Stimulated activated CD8-positive, alpha-beta memory T cell treated with anti-CD3 and anti-CD28 coated beads, Interleukin-4, amount 100 ng/mL, for 24 hours (primary cell): ENCODE measurements at places on chromosomes 3 and 15.

- DNase-seq: no peak
Measured at GRCh38 chr3:98994128-98994762, 92.8 kb upstream of the DCBLD2 start.

- no peak for DNase-seq
Measured at GRCh38 chr15:101652786-101653430, 727 bp upstream of the TM2D3 start.

- DNase-seq: no peak
Measured at GRCh38 chr3:98185180-98185579, 18.7 kb downstream of the OR5H15 start.

DNA sequence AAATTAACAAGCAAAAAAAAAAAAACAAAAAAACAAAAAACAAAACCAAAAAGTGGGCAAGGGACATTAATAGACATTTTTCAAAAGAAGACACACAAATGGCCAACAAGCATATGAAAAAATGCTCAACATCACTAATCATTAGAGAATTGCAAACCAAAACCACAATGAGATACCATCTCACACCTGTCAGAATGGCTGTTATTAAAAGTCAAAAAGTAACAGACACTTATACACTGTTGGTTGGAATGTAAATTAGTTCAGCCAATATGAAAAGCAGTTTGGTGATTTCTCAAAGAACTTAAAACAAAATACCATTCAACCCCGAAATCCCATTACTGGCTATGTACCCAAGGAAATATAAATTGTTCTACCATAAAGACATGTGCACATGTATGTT, 222.4 kb upstream of the CD96 start:
- no peak for DNase-seq

GRCh38 chr3:19476281-19476680, 328.0 kb downstream of the KCNH8 start:
- DNase-seq: no peak

DNA sequence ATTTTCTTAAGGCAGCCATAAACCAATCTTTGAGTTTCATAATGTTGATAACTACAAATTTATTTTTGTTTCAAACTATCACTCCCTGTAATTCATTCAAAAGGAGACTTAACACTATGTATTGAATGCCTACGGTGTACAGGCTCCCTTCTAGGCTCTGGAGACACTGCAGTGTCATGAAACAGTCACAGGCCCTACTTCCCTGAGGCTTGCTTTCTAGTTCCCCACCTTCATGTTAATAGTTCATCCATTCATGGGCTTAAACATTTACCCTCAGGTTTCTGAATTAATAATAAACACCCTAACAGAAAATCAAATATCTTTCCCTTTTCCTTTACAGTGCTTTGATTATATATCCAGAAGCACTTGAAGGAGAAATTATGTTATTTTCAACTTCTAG, 168.7 kb downstream of the CHL1 start:
- DNase-seq: no peak

- DNase-seq: no peak
Measured at GRCh38 chr3:64011685-64012084, 11.6 kb downstream of the PSMD6 start.

GRCh38 chr15:31096563-31096962, 5.0 kb downstream of the TRPM1 start:
- no peak for DNase-seq

GRCh38 chr15:66702035-66702786, at the start of gene SMAD6:
Gene SMAD6 (plus strand): TSS chr15:66702236. CDS start chr15:66703259, 1,023 bp downstream.
- peak; percentile 55 for DNase-seq

DNA sequence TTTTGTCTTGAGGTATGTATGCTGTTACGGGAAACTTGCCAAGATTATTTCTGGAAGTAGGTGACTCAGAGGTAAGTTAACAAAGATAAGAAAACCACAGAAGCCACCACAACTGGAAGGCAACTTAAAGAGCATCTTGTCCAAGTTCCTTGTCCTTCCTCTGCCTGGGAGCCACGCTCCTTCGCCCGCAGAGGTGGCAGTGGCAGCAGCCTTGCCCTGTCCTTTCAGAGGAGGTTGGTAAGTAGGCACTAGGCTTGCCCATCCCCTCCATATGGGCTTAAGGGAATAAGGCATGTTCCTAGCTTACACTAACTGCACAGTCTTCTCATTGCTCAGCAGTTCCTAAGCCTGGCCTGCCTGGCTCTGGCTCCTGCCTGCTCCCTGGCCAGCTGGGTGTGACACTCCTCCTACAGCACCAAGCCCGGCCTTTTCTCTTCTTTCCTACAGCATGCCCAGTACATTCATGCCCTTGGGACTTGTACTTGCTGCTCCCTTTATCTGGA, 48.0 kb upstream of the RAB6B start:
- no peak for DNase-seq

DNA sequence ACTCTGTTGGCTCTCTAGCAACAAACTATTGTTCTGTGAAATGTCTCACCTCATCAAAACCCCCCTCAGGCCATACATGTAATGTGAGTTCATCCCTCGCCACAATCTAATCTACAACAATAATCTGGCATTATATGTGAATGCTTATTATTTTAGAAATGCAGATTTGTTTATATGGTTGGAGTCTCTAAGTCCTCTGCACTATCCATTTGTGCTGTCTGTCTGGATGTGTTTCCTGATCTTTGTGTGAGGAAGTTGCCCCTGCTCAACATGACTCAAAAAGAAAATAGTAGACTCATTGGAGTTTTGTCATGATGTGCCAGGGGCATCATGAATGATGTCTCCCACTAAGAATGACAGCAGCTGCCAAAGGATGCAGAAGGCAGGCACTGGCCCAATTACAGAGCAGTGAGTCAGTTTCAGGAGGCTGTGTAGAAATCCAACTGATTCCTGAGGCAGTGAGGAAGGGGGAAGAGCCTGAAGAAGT, 161.6 kb upstream of the PDZRN3 start:
- DNase-seq: no peak

DNA sequence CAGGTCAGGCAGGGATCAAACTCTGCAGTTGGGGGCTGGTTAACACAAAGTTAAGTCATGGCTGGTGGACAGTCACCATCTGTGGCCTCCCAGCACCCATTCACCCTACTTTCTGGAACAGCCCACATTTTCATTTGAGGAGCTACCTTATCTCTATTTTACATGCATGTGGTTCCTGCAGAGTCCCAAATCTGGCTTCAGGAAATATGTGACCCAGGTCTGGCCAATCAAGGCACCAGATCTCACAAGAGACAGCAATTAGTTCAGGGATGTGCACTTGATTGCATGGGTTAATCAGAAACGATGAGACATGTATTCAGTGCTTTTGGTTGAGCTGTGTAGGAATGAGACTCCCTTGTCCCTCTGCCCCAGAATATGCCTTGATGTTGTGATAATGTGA, 170.9 kb downstream of the NR2F2 start:
- no peak for DNase-seq

GRCh38 chr3:172869368-172869771, 118.8 kb downstream of the ECT2 start:
- no peak for DNase-seq

- no peak for DNase-seq
Measured at GRCh38 chr15:50077651-50078050, 41.4 kb downstream of the ATP8B4 start.

DNA sequence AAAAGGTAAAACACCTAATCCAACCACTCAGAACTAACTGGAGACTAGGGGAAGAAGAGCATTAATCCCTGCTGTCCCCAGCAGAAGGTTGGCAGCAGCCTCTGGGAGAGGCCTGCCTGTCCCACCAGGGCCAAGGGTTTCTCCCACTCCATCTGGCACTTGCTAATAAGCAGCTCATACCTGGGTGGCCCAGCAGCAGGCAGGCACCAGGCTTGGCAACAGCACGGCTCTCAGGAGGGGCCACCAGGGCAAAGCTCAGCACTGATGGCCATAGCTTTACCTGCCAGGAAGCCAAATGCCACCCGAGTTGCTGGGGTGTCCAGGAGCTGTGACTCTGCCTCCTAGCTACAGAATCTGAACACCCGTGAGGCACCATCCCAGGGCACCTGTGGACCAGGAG, 58.3 kb downstream of the BOC start:
- no peak for DNase-seq

DNA sequence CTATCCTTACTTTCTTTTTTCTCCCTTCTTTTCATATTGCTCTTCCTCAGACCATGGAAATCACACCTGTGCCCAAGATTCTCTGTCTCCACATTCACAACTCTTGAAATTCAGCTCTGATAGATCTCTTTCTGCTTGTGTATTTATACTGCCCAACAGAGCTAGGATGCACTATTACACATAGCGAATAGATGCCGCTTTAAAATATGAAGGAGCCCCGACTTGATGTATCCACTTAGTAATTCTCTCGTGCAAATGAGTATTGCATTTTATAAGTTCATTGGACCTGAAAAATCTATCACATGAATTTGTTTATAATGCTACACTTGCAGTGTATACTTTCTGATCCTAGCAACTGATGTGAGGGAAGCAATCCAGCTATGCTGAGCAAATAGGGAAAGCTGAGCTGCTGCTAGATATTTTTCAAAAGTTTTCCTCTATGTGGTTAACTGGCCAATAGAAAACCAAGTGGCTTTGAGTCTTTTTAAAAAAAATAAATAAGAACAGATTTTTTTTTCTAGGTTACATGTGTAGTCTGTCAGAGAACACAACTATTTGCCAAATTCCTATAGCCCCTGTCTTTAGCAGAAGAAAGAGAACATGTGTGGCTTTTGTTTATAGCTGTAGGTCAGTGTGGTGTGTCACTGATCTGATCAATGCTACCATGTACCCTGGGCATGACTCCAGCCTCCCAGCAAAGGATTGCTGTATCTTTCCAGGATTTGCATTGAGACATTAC, 64.3 kb upstream of the LEKR1 start:
- DNase-seq: no peak

- no peak for DNase-seq
Measured at GRCh38 chr3:61663356-61664104, 102.2 kb downstream of the PTPRG start.

DNA sequence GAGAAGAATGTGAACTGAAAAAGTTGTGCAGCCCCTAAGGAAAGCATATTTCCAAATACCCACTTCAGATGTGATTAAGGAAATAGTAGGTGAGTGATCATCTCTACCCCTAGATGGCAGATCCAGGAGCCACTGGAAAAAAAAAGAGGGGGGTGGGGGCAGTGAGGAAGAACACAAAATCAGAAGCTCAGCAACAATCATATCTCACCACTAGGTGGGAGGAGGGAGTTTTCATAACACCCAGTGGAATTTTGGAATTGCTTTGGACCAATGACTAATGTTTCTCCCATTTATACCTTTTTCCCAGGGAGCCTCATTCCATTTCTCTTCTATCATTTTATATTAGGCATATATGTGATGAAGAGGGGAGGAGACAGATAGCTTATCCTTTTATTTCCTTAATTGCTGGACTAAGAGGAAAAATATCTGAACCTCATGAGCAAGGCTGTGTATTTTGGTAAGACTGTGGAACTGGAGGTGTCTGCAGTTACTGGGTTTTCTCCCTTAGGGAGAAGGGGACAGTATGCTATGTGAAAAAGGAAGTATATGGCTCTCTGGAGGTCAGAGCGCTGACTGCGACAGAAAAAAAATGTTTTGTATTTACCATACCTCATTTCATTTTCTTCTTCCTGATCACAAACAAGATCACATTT, 363.4 kb downstream of the GAP43 start:
- DNase-seq: no peak

DNA sequence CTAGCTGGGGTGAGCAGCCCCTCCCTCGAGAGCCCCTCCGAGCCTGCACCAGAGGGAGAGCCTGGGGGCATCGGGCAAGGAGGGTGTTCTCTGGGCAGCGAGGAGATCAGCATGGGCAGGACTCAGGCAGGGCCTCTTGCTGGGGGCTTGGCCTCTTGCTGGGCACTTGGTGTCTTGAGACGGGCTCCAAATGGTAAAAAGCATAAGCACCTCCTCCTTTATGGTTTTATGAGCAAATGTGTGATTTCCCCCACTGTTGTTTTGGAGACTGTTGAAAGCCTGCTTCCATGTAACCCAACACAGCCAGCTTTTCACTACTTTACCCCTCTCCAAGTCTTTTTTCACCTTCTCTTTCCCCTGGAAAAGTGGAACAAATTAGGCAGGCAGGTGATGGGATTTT, 239.3 kb downstream of the TLE3 start:
- no peak for DNase-seq

- DNase-seq: no peak
Measured at GRCh38 chr3:13070391-13071070, 2.7 kb downstream of the IQSEC1 start.

- no peak for DNase-seq
Measured at GRCh38 chr3:50258979-50259378, 10.0 kb upstream of the SEMA3B start.

- no peak for DNase-seq
Measured at GRCh38 chr3:43794776-43795175, 104.0 kb downstream of the ABHD5 start.

GRCh38 chr3:39753391-39753790, 56.0 kb upstream of the MYRIP start:
- no peak for DNase-seq

- no peak for DNase-seq
Measured at GRCh38 chr3:160747422-160747821, 8.6 kb upstream of the PPM1L start.

- no peak for DNase-seq
Measured at GRCh38 chr15:85002517-85002916, 20.9 kb downstream of the PDE8A start.

GRCh38 chr15:60044636-60045270, 40.6 kb downstream of the FOXB1 start:
- DNase-seq: no peak

- DNase-seq: no peak
Measured at GRCh38 chr3:177213801-177214535, 16.7 kb upstream of the TBL1XR1 start.

GRCh38 chr15:61996056-61996635, 64.1 kb downstream of the VPS13C start:
- no peak for DNase-seq

- DNase-seq: no peak
Measured at GRCh38 chr3:18483226-18483625, 58.1 kb upstream of the SATB1 start.

GRCh38 chr3:103968751-103969150, 1398.0 kb upstream of the ALCAM start:
- DNase-seq: no peak

DNA sequence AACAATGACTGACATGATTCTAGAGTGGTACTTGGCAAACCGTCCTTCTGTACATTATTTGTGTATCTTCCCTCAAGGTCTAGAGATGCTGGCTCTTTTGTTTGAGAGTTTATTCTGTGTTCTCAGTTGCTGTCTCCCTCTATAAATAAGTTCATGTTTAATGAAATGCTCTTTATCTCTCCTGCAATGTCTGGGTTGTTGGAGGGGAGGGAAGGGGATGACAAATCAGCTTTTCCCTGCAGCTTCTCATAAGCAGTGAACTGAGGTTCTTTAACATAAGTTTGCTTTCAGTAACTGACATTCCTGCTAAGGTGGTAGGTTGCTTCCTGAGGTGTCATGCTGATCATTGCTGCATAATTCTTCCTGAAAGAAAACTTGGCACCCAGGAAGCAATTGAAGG, 21.8 kb downstream of the ITPR1 start:
- DNase-seq: no peak

DNA sequence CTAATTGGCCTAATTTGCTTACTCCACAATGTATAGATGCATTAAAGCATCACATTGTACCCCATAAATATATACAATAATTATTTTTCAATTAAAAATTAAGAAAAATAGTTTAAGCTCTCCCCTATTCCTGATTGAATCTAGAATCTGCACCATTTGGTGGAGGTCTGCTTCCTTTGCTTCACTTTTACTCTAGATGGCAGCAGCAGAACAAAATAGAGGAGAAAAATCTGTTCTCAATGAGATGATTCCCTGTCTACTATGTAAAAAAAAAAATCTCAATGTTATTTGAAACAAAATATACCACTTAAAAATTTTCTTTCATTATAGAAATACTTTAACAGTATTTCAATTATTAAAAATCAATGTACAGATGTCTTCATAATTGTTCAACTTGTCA, 109.6 kb upstream of the FXR1 start:
- no peak for DNase-seq

- DNase-seq: no peak
Measured at GRCh38 chr3:198076722-198077308, 116.8 kb downstream of the LMLN start.
